ENCODE measurements at places on chromosomes 12 and 14.

DNA sequence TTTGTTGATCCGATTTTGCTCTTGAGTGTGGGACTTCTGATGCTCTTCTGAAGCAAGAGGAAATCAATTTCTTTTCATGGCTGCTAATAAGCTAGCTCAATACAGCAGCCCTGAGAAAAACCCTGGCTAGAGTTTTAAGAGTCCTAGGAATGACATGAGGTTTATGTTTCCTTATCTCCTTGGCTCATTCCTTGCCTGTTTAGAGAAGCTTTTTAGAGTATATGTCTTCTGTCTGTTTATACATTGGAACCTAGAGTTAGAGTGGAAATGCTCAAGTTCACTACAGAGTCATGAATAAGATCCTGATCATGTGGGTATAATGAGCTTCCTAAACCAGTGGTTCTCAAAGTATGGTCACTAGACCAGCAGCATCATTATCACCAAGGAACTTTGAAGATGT is 34.5 kb downstream of the SMOC1 start:
- no peak for DNase-seq

- DNase-seq, result no peak
These were observed 15.5 kb upstream of the NTN4 start for GRCh38 chr12:95805864-95806671.

DNA sequence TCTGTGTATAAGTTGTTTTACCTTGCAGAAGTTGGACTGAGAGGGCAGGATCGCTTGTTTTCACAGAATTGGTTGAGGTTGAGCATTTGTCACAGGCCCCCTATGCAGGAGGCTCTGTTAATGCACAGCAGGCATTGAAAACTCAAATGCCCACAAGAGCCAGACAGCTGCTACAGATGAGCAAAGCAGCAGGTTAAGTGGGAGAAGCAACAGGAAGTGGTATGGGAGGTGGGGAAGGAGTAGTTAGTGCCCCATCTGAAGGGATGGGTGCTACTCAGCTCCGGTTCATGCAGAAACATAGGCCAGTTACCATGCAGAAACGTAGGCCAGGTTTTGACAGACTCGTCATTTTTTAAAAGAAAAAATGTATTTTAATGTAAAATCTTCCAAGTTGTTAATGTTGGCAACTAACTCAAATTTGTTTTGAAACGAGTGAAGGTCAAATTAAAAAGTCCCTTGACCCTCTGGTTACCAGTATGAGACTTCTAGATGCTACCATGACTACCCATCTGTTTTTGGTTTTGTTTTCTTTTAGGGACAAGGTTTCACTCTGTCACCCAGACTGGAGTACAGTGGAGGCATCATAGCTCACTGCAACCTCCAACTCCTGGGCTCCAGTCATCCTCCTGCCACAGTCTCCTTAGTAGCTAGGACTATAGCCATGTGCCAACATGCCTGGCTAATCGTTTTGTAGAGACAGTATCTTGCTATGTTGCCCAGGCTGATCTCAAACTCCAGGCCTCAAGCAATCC is 84.7 kb upstream of the FRMD6 start:
- no peak for DNase-seq

GRCh38 chr14:72643317-72643801 is 250.5 kb downstream of the DPF3 start:
- DNase-seq, result no peak

- no peak for DNase-seq
These were observed 128.5 kb downstream of the KCNK10 start for GRCh38 chr14:88194531-88194930.

DNA sequence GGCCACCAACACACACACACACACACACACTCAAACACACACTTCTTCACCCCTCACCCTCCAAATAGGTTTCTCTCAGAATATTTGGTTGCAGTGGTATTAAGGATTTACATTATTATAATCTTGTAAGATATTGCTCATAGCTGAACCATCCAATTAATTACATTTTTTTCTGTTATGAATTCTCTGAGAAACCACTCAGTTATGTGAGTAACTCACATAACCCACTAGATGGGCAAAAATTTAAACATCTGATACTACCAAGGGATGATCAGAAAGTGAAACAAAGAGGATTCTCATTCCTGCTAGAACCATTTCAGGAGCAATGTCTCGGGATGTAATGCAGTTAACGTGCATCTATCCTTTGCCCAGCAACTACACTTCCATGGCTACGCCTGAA is 31.6 kb downstream of the TMTC1 start:
- DNase-seq, result no peak

All from activated CD4-positive, alpha-beta T cell treated with anti-CD3 and anti-CD28 coated beads for 24 hours (primary cell).